Upper lobe of right lung (tissue), 1 donor: ENCODE measurements at places on chromosomes 16 and 17. TPM values are rescaled to one million over a fixed set of nuclear protein-coding genes. Genes with fewer than 3 reads are reported as not detected.
A peak's percentile ranks its signal among the peaks of the same experiment; 100 is the strongest.

KLHL10 gene
- 0.29 TPM for total RNA-seq

LAT gene
- 13.4 TPM for total RNA-seq

GRCh38 chr16:82655720-82656490, 29.1 kb downstream of the CDH13 start:
- no peaks in the 10 kb centered on the region for H3K36me3 ChIP-seq
- H3K27ac ChIP-seq: no peak overlapping the region
- no peaks in the 10 kb centered on the region for H3K27me3 ChIP-seq
- no peak for DNase-seq
- H3K4me1 ChIP-seq: peaks cover 3% of the 10 kb centered on the region

GRCh38 chr17:75130632-75131277, 787 bp downstream of the NT5C start:
- peaks cover 19% of the 10 kb centered on the region for H3K36me3 ChIP-seq
- peaks cover 11% of the 10 kb centered on the region for H3K4me1 ChIP-seq
- no peaks in the 10 kb centered on the region for H3K27me3 ChIP-seq
- H3K4me3 ChIP-seq: peak overlapping the region; percentile 90
- peak overlapping the region; percentile 93 for H3K27ac ChIP-seq

DNA sequence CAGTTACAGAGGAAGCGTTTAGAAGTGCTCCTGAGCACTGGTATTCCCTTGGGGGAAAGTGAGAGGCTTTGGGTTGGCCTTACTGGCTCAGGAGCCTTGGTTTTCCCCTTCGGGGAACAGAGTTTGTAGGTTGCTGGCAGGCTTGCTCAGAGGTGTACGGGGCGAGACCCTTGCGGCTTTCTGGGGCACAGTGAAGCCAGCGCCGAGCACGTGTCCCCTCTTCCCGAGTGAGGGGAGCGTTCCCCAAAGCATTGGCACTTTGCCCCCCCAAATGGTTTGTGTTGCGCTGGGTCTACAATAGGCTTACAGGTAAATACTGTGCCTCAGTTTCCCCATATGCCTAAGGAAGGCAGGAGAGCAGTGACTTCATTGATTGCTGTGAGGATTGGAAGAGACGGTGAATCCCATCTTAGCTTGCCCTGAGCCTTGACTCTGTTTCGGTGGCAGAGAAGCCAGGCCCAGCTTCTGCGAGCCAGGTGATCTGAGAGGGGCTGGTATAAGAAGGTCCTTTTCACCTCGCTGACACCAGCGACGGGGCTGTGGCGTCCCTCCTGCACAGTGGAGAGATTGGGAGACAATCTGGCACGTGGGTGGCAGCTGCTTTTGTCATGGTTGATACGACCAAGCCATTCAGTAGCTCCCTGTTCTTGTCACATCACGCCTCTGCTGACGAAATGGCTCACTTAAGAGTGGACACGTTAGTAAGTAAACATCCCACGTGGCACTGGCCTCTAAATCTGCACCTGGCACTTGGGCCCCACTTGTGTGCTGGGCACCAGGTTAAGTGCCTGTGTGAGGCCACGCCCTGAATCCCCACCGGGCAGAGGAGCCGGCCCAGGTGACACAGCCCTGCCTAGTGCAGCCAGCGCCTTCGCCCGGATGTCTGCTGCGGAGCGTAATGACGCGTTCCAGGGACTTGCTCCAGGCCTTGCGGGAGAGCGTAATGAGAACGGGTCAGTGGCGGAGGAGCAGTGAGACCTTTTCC, 55.0 kb downstream of the MEAK7 start:
- H3K36me3 ChIP-seq: no peaks in the 10 kb centered on the region
- DNase-seq: peak; percentile 65
- no peak overlapping the region for H3K27ac ChIP-seq
- no peak overlapping the region for H3K4me3 ChIP-seq

- no peaks in the 10 kb centered on the region for H3K4me1 ChIP-seq
- no peak overlapping the region for H3K4me3 ChIP-seq
- DNase-seq: no peak
- H3K36me3 ChIP-seq: no peaks in the 10 kb centered on the region
- no peaks in the 10 kb centered on the region for H3K27me3 ChIP-seq
These were observed 434.7 kb downstream of the KIF2B start for GRCh38 chr17:54257440-54257839.

GRCh38 chr17:45101883-45102811, 30.2 kb downstream of the PLCD3 start:
- H3K36me3 ChIP-seq: peaks cover 94% of the 10 kb centered on the region
- H3K27me3 ChIP-seq: no peaks in the 10 kb centered on the region
- no peak for DNase-seq
- H3K4me3 ChIP-seq: no peak overlapping the region

- DNase-seq: no peak
- H3K4me1 ChIP-seq: no peaks in the 10 kb centered on the region
- H3K36me3 ChIP-seq: no peaks in the 10 kb centered on the region
- no peaks in the 10 kb centered on the region for H3K27me3 ChIP-seq
These were observed 518.6 kb downstream of the GRIN2A start for GRCh38 chr16:9663588-9663987.

- no peak overlapping the region for H3K4me3 ChIP-seq
- no peaks in the 10 kb centered on the region for H3K36me3 ChIP-seq
- peak overlapping the region; percentile 55 for H3K27ac ChIP-seq
- no peak for DNase-seq
These were observed 7.3 kb upstream of the ZDHHC7 start for GRCh38 chr16:85018529-85019236.

DNA sequence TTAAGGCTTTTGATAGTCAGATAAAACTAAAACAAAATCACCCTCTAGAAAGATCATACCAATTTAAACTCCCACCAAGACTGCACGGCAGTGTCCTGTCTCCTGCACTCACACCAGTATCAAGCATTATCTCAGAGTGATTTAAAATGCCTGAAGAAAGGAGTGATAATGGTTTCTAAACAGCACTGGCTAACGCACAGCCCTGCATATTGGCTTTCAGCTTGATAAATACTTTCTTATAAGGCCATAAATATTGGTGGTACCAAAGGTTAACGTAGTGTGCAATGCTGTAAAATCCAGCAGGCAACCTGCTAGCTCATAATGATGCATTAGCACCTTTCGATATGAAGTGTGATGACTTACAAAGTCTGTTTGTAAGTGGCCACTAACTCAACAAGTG, 214.3 kb downstream of the RBFOX1 start:
- no peaks in the 10 kb centered on the region for H3K4me1 ChIP-seq
- no peak overlapping the region for H3K27ac ChIP-seq
- H3K36me3 ChIP-seq: no peaks in the 10 kb centered on the region
- no peak overlapping the region for H3K4me3 ChIP-seq
- no peaks in the 10 kb centered on the region for H3K27me3 ChIP-seq

GRCh38 chr17:47281216-47281615, 27.6 kb downstream of the ITGB3 start:
- no peaks in the 10 kb centered on the region for H3K27me3 ChIP-seq
- H3K36me3 ChIP-seq: no peaks in the 10 kb centered on the region
- H3K4me3 ChIP-seq: no peak overlapping the region
- no peak for DNase-seq

GRCh38 chr16:22357635-22357971, 16.8 kb downstream of the CDR2 start:
- H3K4me3 ChIP-seq: no peak overlapping the region
- H3K4me1 ChIP-seq: peaks cover 20% of the 10 kb centered on the region
- DNase-seq: no peak
- H3K27ac ChIP-seq: no peak overlapping the region
- no peaks in the 10 kb centered on the region for H3K27me3 ChIP-seq
- H3K36me3 ChIP-seq: peaks cover 3% of the 10 kb centered on the region

DNA sequence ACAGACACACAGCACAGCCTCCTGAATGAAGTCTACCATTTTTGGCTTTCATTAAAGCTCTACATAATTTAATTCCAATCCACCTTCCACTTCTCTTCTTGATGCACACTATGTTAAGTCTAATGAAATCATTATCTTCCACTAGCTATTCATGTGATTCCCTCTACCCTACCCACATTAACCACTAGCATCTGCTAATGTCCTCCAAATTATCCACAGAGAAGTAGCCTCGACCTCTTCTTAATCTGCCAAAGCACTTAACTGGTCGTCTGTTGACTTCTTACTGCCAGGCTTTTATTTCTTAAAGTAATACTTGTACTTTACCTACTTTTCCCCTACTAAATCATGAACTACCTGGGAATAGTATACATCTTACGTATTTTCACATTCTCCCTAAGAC, 91.8 kb downstream of the NCOR1 start:
- no peaks in the 10 kb centered on the region for H3K4me1 ChIP-seq
- H3K27ac ChIP-seq: no peak overlapping the region
- H3K27me3 ChIP-seq: no peaks in the 10 kb centered on the region
- H3K4me3 ChIP-seq: no peak overlapping the region
- no peak for DNase-seq
- peaks cover 76% of the 10 kb centered on the region for H3K36me3 ChIP-seq

DNA sequence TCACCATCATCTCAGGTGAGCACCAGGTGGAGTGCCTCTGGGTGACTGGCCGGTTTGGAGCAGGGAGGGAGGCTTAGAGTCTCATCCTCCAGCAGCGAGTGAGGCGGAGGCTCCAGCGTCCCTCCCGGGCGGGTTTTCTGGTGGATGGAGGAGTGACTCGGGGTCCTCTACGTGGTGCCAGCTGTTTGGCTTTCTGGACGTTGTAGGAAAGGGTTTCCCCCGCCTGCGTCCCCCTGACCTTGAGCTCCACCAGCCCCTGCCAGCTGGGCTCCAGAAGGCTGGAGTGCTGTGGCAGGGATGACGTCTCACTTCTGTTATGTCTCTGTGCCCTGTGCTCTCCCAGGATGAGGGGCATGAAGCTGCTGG, 522 bp downstream of the DNASE1 start:
- H3K4me3 ChIP-seq: no peak overlapping the region
- peak; percentile 52 for DNase-seq
- no peak overlapping the region for H3K27ac ChIP-seq
- H3K27me3 ChIP-seq: no peaks in the 10 kb centered on the region

DNA sequence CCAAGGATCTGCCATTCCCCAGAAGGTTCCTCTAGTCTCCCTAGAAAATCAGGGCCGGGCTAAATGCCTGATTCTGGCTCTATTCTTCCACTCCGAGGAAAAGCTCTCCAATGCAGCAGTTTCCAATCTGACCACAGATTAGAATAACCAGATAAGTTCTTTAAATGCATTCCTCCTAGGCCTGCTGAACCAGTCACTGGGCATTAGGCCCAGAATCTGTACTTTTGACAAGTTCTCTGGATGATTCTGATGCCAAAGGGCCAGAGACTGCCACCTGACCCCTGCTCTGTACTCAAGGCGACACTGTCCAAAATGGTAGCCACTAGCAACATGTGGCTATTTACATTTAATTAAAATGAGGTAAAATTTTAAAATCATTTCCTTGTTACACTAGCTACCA, 22.3 kb downstream of the MAP3K14 start:
- H3K27me3 ChIP-seq: no peaks in the 10 kb centered on the region
- H3K4me1 ChIP-seq: peaks cover 98% of the 10 kb centered on the region
- H3K36me3 ChIP-seq: peaks cover 10% of the 10 kb centered on the region
